ENCODE measurements at places on chromosomes 12 and 14. TPM values are rescaled to one million over a fixed set of nuclear protein-coding genes. Genes with fewer than 3 reads are reported as not detected.

POLE gene
- 57.6 TPM for total RNA-seq

DNA sequence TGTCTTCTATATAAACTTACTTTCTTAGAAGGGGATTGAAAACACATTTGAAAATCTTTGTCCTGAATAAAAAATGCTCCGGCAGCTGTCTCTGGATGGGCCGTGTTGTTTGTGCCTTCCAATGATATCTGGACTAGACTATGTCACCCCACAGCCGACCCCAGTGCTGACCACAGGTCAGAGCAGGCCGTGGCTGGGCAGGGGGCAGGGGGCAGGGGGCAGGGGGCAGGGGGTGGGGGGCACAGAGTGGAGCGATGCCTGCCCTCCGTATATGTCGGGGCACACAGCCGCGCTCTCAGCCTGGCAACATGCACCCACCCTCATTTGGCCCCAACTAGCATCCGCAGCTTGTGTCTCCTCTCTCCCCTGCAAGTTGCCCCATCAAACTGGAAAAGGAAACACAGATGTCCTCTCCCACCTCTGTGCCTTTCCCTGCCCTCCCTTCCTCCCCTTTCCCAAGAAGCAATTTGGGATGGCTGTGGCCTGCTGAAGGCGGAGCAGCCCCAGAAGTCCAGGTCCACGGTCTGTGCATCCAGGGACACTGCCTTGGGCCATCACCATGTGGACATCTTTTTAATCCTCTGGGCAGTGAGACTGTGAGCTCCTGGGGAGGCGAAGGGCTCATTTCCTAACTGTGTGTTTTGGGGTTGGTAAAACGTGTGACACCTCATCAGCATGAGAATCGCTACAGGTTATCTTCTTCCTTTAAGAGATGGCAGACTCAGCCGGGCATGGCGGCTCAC lies 295.7 kb upstream of the RTL1 start:
- no peak for DNase-seq

DNA sequence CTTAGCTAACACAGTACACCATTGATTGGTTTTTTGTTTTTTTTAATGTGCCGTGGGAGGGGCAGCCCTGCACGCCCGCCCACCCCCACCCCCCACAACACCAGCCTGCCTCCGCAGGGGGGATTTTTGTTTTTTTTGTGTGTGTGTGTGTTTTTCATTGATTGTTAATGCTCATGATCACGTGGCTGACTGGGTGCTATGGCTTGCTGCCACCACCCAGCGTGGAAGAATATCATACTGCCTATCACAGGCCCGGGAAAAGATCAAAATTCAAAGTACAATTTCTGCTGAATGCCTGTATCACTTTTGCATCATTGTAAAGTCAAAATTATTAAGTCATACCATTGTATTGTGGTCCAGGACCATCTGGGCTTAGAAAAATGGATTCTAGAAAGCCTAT lies 8.3 kb downstream of the RESF1 start:
- DNase-seq: no peak

DNA sequence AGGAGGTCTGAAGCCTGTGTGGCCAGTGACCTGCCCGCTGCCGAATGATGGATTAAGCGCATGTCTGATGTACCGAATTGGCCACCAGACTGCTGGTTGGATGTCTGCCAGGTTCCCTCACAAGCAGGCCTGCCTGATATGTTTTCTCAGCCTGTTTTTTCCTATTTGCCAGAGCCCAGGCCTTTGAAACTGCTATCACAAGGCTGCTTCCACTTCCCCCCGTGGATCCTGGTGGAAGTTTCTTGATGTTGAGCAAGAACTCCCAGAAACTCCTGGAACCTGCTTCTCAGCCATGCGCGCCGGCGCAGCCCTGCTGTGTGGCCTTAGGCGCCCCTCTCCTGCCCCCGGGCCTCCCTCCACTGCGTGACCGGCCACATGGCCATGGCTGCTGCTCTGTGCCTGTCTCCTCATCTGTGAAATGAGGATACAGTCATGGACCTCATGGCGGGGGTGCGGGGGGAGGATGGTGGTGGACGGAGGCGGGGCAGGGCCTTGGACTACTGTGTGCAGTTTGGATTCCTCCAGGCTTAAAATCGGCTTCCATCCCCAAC lies 56.6 kb downstream of the CALM1 start:
- peak; percentile 13 for DNase-seq

TAS2R14 gene
- 1.8 TPM for total RNA-seq

CARMIL3 gene
- total RNA-seq: 3.4 TPM

- no peak for DNase-seq
Measured at GRCh38 chr12:89732522-89732921, 23.9 kb upstream of the ATP2B1 start.

DNA sequence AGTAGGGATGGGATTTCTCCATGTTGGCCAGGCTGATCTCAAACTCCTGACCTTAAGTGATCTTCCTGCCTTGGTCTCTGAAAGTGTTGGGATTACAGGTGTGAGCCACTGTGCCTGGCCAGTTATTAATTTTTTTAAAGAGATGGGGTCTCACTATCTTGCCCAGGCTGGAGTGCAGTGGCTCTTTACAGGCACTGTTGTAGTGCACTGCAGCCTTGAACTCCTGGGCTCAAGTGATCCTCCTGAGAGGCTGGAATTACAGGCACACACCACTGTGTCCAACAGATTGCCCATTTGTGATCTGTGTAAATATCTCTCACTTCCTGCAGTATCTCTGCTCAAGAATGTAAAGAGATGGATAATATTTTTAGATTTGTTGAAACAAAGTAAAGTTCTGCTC lies 45.9 kb downstream of the PTPN11 start:
- DNase-seq: no peak

DNA sequence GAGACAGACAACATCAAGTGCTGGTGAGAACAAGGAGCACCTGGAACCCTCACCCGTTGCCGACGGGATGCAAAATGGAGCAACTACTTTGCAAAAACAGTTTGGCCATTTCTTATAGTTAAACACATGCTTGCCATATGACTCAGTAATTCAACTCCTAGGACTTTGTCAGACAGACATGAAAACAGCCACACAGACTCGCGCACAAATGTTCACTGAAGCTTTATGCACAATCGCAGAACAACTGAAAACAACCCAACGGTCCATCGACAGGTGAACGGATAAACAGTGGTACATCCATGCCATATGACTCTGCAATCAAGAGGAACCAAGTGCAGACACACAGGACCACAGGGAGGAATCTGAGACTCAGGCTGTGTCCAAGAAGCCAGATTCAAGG lies 30.8 kb downstream of the NCOR2 start:
- DNase-seq: no peak

GRCh38 chr12:51242876-51243275 lies 4.2 kb downstream of the DAZAP2 start:
- DNase-seq: no peak

- DNase-seq: no peak
Measured at GRCh38 chr12:98408681-98409080, 106.7 kb upstream of the TMPO start.

- no peak for DNase-seq
Measured at GRCh38 chr14:31960039-31960438, 117.1 kb upstream of the ARHGAP5 start.

PRH2 gene
- not detected for total RNA-seq

DNA sequence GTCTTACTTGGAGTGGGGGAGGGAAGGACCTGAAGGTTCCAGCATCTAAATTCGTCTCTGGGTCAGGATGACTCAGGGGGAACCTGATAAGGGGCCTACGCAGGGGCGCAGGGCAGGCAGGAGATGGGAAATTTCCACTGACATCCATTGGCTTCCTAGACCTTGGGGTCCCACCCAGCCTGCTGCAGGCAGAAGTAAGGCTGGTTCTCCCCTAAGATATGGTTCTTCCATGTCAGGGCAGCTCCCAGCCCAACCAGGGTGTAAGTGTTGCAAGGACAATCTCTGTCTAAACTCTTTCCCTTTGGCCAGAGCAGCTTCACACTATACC lies 2.1 kb upstream of the NDRG2 start:
- DNase-seq: no peak

DNA sequence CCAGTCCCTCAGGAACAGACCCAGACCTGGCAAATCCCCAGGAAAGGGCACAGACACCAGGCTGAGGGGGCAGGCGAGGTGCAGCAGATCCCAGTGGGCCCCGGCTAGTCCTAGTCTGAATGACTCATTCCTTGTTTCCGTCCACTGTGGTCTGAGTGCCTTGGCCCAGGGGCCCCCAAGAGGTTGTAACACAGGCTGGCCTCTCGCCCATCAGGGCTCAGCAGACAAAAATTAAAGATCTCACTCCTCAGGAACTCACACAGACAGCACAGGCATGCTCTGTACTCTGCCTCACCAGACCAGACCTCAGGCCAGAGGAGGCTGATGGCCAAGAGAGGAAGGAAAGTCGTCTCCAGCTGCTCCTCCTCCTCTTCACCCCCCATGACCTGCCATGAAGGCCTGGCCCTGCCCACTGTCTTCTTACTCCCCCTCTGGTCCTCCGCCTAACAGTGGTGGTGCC lies 7.7 kb upstream of the LTBP2 start:
- DNase-seq: peak; percentile 44

CPNE6 gene
- 0.31 TPM for total RNA-seq

GRCh38 chr12:28746734-28747325 lies 402.2 kb upstream of the FAR2 start:
- DNase-seq: no peak

OR4K14 gene
- not detected for total RNA-seq

PLEK2 gene
- 41.7 TPM for total RNA-seq

DNA sequence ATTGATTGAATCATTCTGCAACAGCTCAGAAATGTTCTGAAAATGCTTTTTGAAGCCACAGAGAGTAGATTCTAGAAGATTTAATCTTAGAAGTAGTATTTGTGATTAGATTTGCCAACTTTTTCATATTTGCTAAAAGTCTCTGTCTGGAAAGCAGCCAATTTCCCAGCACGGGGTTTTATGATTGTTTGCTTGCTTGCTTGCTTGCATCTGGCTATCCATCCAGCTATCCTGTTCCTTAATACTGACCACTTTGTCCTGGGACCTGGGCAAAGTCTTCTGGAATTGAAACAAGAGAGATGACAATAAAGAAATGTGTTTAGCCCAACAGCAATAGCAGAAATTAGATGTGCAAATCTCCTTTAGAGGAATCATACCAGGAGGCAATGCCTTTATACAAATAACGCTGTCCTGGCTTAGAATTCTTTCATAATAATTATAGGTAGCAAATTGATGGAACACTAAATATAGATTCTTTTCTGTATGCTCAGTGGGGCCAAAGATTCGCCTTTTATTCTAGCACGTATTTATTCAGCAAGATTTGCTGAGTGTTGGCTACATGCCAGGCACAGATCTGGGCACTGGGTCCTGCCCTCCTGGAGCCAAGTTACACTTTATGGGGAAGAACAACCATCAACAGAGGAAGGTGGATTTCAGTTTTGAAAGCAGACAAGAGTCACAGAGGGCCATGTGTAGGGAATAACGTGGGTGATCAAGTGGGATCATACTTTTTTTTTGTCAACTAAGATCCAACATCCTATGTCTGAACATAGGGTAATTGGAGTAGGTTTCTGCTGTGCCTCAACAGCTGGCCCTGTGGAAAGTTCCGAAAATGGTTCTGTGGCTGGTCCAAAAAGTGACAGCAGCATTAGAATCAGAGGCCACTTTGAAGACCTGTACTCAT lies 25.3 kb downstream of the MYBPC1 start:
- DNase-seq: peak; percentile 62

GRCh38 chr12:32242641-32243040 lies 136.0 kb downstream of the BICD1 start:
- no peak for DNase-seq

DNA sequence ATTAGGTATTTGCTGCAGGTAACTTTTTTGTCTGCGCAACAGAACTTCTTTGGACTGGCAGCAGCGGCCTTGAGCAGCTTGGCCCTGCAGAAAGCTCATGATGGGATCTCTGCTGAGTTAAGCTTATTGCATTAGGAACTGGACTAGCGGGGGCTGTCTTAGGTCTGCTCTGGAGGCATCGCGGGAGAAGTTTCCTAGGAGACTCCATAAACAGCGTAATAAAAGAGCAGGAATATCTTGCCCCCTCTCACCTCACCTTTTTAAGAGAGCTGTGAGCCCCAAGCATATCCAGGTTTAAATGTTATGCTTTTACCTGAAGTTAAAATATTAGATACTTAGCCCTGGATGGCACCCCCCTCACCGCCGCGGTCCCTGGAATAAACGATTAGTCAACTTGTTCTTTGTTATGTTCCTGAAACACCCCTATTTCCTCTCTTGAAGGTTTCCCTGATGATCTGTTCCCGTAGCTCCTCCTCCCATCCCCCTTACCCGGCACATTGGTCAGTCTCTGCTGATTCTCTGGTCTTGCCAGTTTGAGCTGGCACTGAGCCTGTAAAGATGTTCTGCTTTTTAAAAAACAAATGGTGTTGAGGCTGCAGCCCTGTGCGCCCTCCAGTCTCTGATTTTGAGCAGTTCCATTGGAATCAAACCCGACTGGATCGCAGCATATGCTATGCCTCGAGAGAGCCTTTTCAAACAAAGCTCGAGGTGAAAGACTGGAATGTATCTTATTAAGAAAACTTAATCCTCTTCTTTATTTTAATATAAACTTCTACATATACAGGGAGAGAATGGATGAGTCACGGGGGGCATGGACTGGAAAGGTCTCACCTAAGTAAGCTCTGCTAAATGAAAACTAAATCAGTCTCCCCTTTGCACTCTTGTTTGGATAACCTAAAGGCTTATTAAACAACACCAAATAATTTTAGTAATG lies 1.9 kb downstream of the MLXIP start:
- DNase-seq: peak; percentile 66

DNA sequence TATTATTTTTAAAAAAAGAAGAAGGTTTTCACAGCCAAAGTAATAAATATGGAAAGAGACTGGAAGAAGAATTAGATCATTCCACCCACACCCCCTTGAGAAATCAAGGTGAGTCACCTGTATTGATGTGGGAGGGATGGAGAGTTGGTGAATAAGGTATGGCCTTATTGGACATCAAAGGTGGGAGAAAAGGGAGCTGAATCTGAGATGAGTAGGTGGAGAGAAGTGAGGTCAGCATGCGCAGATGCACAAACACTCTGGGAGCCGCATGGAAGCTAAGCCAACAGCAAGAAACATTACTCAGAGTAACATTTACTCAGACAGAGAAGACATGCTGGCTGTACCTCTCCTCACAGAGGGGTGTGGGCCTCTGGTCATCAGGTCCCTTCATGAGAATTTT lies 113.1 kb upstream of the FOXG1 start:
- no peak for DNase-seq

MMP19 gene
- 6.4 TPM for total RNA-seq

- no peak for DNase-seq
Measured at GRCh38 chr14:55070981-55071411, 19.5 kb downstream of the MAPK1IP1L start.

- no peak for DNase-seq
Measured at GRCh38 chr12:25051656-25052195, 102.8 kb upstream of the BCAT1 start.

DNA sequence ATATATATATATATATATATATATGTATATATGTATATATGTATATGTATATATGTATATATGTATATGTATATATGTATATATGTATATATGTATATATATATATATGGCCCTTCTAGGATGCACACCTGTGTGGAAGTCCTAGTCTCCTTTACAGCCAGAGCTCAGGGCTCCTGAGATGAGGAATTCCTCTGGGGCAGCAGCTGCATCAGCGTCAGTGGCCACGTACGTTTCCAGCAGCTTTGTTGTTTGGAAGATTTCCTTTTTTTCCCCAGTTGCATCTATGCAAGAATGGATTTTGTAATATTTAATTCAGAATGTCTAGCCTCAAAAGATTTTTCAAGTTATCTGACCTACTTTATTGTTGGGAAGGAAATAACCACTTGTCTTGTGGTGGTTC lies 68.6 kb downstream of the TNFAIP2 start:
- no peak for DNase-seq
